ENCODE measurements at places on chromosomes 2 and 18. TPM values are rescaled to one million over a fixed set of nuclear protein-coding genes. Genes with fewer than 3 reads are reported as not detected.

The MYCN gene
- 7.3 TPM for total RNA-seq

The TMEM247 gene
- total RNA-seq: not detected

The TOGARAM2 gene
- 0.82 TPM for total RNA-seq

The XPO1 gene
- 388 TPM for total RNA-seq

The MAB21L4 gene
- total RNA-seq: 23.0 TPM

All from tongue (tissue), 3 donors.